GM23338 (cell line): ENCODE measurements at places on chromosomes 16 and 17. TPM values are rescaled to one million over a fixed set of nuclear protein-coding genes. Genes with fewer than 3 reads are reported as not detected.

DNA sequence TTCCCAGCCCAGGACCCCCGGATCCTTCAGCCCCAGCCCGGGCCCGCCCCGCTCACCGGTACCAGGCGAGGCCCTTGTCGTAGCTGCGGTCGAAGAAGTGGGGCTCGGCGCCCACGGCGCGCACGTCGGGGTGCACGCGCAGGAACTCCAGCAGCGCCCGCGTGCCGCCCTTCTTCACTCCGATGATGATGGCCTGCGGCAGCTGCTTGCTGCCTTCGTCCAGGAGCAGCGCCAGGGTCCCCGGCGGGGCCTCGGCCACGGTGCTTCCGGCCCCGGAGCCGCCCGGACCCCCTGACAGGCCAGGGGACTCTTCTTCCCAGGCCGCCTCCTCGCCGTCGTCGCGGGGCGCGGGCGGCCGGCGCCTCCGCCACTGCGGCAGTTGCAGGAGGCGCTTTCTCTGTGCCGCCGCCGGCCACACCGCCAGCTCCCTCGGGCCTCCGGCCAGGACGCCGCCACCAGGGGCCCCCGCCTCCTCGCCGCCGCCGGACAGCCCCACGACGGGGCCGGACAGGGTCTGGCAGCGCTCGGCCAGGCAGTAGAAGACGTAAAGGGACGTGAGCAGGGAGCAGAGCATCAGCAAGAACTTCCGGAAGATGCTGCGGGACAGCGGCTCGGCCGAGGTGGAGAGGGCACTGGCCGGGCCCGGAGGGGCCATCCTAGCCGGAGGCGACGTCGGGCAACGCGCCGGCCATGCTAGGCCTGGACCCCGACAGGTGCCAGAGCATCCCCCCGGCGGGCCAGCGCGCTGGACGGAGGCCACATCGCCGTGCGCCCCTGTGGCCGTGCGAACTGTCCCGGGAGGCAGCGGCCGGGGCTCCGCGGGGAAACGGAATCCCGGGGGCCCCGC lies 1.0 kb downstream of the HS3ST3A1 start:
- peak overlapping the region; percentile 72 for H3K4me3 ChIP-seq
- H3K27me3 ChIP-seq, result peaks cover 27% of the 10 kb centered on the region
- DNase-seq, result peak; percentile 47

- no peak overlapping the region for H3K27ac ChIP-seq
- peak; percentile 76 for DNase-seq
- H3K27me3 ChIP-seq, result no peaks in the 10 kb centered on the region
Observed at GRCh38 chr16:28981517-28981916, 3.3 kb upstream of the LAT start.

- no peaks in the 10 kb centered on the region; the same call in 1 of the 2 replicates for H3K36me3 ChIP-seq
- peaks cover 9% of the 10 kb centered on the region; the same call in 1 of the 2 replicates for H3K4me1 ChIP-seq
- peak overlapping the region; percentile 82 for H3K4me3 ChIP-seq
Observed at GRCh38 chr17:64974750-64975317, 55.6 kb upstream of the LRRC37A3 start.

DNA sequence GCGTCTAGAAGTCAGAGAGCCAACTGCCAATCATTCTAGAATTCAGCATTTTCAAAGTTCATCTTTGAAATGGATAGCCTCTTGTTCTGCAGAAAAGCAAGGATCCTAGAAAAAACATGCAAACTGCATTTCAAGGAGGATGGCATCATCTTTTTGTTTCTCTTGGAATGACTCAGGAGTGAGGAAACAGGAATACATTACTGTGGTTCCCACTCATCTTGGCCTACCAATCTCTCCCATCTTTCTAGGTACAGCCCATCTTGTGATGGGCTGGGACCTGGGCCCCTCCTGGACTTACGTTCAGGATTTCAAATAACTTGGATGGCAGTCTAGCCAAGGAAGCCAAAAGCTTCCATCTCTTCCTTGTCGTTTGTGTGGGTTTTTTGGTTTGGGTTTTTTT lies 363.4 kb downstream of the CDH13 start:
- H3K27ac ChIP-seq, result no peak overlapping the region
- no peaks in the 10 kb centered on the region for H3K4me1 ChIP-seq
- H3K27me3 ChIP-seq, result no peaks in the 10 kb centered on the region
- no peak for DNase-seq
- no peaks in the 10 kb centered on the region for H3K36me3 ChIP-seq

DNA sequence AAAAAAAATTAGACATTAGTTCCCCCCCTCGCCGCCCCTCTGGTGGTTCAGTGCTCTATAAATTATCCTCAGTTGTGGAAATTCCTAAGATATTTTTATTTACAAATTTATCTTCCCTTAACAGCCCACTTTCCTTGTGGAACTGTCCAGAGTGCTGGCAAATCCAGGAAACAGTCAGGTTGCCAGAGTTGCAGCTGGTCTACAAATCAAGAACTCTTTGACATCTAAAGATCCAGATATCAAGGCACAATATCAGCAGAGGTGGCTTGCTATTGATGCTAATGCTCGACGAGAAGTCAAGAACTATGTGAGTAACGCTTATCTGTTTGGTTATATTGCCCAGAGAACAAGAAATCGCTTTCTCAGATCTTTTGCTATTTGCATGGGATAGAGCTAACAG lies 2.9 kb downstream of the KPNB1 start:
- H3K36me3 ChIP-seq, result peaks cover 62% of the 10 kb centered on the region
- H3K4me3 ChIP-seq, result peak overlapping the region; percentile 22; the same call in 1 of the 2 replicates
- no peak for DNase-seq
- peaks cover 19% of the 10 kb centered on the region for H3K4me1 ChIP-seq
- H3K27me3 ChIP-seq, result no peaks in the 10 kb centered on the region

DNA sequence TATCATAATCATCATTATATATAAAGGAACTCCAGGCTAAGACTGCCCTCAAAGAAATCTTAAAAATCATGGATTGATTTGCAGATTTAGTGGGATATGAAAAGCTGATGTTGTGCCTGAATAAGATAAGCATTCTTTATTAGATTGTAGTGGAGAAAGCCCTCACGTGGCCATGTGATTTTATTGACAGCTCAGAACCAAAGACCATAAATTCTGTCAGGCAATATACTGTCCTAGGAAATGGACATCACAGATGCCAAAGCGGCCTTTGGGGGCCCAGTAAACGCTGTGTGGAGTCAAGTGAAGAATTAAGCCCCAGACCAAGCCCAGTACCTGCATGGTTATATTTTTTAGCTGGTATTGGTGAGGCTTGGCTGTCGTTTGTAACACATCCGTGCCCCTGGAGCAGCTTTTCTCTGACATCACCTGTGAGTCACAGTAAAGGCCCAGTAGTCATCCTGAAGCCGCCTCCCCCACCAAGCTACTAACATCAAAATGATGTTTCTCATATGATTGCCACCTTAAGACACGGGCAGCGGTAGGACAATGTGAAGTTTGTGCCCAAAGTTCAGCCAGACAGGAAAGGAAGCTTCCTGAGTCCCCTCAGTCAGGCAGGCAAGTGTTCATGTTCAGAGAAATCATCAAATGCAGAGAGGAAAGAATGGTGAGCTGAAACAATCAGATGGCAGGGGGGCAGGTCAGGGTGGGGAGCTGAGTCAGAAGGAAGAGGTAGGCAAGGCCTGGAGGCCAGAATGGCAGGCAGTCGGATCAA lies 209.4 kb downstream of the IRX3 start:
- H3K36me3 ChIP-seq, result no peaks in the 10 kb centered on the region
- H3K27me3 ChIP-seq, result no peaks in the 10 kb centered on the region
- H3K27ac ChIP-seq, result no peak overlapping the region
- no peak for DNase-seq
- no peak overlapping the region for H3K4me3 ChIP-seq

DNA sequence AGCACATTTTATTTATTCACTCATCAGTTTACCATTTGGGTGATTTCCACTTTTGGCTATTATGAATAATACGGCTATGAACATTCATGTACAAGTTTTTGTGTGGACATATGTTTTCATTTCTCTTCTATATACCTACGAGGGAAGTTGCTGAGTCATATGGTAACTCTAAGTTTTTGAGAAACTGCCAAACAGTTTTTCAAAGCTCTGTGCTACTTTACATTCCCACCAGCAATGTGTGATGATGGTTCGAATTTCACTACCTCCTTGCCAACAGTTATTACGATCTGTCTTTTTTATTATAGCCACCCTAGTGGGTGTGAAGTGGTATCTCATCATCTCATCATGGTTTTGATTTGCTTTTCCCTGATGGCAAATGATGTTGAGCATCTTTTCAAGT lies 63.7 kb upstream of the MRTFB start:
- no peak overlapping the region for H3K4me3 ChIP-seq
- H3K27me3 ChIP-seq, result no peaks in the 10 kb centered on the region

GRCh38 chr17:37450112-37450511 lies 39.6 kb upstream of the DUSP14 start:
- no peaks in the 10 kb centered on the region; the same call in 1 of the 2 replicates for H3K36me3 ChIP-seq
- H3K4me3 ChIP-seq, result no peak overlapping the region
- H3K27ac ChIP-seq, result peak overlapping the region; percentile 64
- DNase-seq, result no peak
- H3K27me3 ChIP-seq, result no peaks in the 10 kb centered on the region

GRCh38 chr17:42979511-42980273 lies at the start of gene PTGES3L:
PTGES3L (minus strand) TSS chr17:42980080; CDS start chr17:42980053, 27 bp downstream.
- no peaks in the 10 kb centered on the region for H3K27me3 ChIP-seq
- H3K27ac ChIP-seq, result peak within 1 kb of the TSS; percentile 96

GRCh38 chr16:66952430-66953110 lies 8.5 kb upstream of the CES3 start:
- no peak for DNase-seq
- no peak overlapping the region for H3K27ac ChIP-seq
- 0 out of 2 replicates have a peak, but pooled peaks cover under 1% of the 10 kb centered on the region for H3K4me1 ChIP-seq
- H3K36me3 ChIP-seq, result no peaks in the 10 kb centered on the region

DNA sequence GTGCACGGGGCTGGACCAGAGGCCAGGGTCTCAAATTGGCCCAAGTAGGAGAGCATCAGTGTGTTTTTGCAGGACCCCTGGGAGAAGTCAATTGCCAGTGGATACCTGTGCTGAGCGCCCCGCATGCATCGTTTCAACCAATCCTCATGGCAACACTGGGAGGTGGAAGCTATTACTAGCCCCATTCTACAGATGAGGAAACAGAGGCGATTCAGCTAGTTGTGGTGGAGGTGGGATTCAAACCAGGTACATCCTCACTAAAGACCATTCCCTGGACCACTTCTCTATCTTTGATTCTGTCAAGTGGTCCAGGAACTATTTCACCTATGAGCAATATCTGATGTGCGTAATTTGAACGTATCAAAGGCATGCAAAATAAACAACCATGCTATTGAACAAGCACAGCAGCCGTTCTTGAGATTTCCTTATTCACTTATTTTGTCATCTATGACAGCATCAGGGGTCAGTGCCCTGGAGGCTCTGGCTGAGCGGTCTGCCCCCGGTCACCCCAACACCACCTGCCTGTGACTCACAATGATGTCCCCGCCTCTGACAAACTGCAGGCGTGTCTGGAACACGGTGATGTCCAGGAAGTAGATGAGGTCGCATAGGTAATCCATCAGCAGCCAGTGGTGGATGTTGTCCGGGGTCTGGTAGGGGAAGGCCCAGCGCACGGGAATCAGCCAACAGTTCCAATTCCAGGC lies 54.0 kb downstream of the CNGB1 start:
- DNase-seq, result no peak
- H3K36me3 ChIP-seq, result no peaks in the 10 kb centered on the region
- no peak overlapping the region for H3K27ac ChIP-seq
- no peaks in the 10 kb centered on the region for H3K27me3 ChIP-seq
- no peak overlapping the region for H3K4me3 ChIP-seq

DNA sequence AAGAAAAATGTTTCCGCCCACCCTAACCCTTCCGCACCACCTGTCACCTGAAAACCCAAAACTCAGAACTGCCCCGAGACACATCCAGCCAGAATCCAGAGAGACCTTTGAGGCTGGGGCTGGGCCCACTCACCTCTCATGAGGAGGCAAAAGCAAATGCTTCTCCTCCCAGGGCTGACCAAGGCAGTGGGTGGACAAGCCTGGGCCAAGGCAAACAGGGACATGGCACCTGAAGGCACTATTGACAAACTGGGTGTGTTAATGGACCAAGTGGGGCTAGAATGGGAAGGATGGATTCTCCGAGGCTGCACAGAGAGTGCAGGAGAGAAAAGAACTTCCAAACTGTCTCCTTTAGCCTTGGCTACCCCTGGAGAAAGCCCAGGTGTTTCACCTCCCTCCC lies 54.4 kb downstream of the SOX9 start:
- no peaks in the 10 kb centered on the region for H3K36me3 ChIP-seq
- peaks cover 18% of the 10 kb centered on the region; the same call in 1 of the 2 replicates for H3K4me1 ChIP-seq
- no peaks in the 10 kb centered on the region for H3K27me3 ChIP-seq
- no peak overlapping the region for H3K4me3 ChIP-seq
- DNase-seq, result no peak

DNA sequence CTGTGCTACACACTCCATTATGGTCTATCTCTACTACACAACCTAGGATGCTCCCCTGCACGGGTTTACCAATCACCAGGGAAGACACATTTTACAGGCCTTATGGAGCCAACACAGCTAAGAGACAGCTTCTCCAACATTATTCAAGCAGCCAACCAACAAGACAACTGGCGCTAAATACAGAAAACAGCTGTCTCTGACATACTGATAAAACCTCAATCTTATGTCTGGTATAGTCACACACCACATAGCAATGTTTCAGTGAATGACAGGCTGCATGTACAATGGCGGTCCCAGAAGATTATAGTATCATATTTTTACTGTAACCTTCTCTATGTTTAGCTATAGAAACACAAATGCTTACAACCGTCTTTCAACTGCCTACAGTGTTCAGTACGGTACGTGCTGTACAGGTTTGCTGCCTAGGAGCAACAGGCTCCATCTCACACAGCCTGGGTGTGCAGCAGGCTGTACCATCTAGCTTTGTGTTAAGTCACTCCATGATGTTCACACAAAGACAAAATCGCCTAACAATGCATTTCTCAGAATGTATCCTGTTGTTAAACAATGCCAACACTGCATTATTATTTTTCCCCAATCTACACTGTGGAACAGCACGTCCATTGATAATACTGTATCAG lies 10.9 kb downstream of the USP22 start:
- H3K4me1 ChIP-seq, result peaks cover 66% of the 10 kb centered on the region
- 0 out of 2 replicates have a peak overlapping the region, but pooled peaks have one; percentile 60 for H3K27ac ChIP-seq
- DNase-seq, result no peak
- H3K36me3 ChIP-seq, result peaks cover 19% of the 10 kb centered on the region
- H3K27me3 ChIP-seq, result no peaks in the 10 kb centered on the region

DNA sequence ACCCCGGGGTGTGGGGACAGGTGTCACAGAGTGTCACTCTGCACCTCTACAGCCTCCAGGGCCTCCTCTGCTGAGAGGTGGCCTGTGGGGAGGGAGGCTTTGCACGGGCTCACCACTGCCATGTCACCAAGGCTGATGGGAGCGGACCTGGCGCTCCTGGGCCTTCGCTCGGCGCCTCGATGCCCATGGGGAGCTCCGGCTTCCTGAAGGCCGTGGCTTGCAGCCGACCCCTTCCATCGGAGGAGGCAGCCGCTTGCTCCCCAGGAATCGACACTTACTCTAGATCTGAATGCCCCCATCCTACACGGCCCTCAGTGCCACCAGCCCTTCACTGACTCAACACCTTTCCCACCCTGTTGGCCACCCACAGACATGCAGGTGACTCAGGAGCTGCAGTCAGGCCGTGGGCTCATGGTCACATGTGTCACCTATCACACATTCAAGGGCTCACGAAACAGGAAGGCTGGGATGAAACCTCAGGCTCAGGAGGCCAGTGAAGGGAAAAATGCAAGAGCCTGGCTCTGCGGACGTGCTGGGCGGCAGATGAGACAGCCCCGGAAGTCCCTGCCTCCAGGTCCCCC lies 11.9 kb downstream of the LGALS3BP start:
- DNase-seq, result no peak
- no peak overlapping the region for H3K27ac ChIP-seq
- H3K27me3 ChIP-seq, result no peaks in the 10 kb centered on the region
- no peak overlapping the region for H3K4me3 ChIP-seq
- no peaks in the 10 kb centered on the region for H3K36me3 ChIP-seq

The MKS1 gene
- total RNA-seq, result 17.4 and 21.6 TPM in 2 replicates

The GRAPL gene
- 0.28 TPM in 1 of 2 replicates, not detected in the other for total RNA-seq

The GAS7 gene
- 7.5 and 10.7 TPM in 2 replicates for total RNA-seq

The CACNG5 gene
- total RNA-seq, result 2.7 and 3.3 TPM in 2 replicates

The SHCBP1 gene
- 14.1 and 14.9 TPM in 2 replicates for total RNA-seq

The GLIS2 gene
- 9.0 and 10.2 TPM in 2 replicates for total RNA-seq

The LUC7L gene
- total RNA-seq, result 114 and 115 TPM in 2 replicates

The LPCAT2 gene
- total RNA-seq, result 13.4 and 23.8 TPM in 2 replicates
